Lung (tissue), 17 donors: ENCODE measurements at places on chromosomes 11 and 22. TPM values are rescaled to one million over a fixed set of nuclear protein-coding genes. Genes with fewer than 3 reads are reported as not detected.

- H3K4me1 ChIP-seq, result no peaks in the 10 kb centered on the region
- no peaks in the 10 kb centered on the region for H3K36me3 ChIP-seq
- DNase-seq, result no peak
- no peak overlapping the region for H3K4me3 ChIP-seq
- no peak overlapping the region for H3K27ac ChIP-seq
These were observed 829.6 kb downstream of the KCNA4 start for GRCh38 chr11:29187215-29187614.

The TCN1 gene
- 4.4 TPM for total RNA-seq

- H3K36me3 ChIP-seq, result no peaks in the 10 kb centered on the region
- H3K27me3 ChIP-seq, result no peaks in the 10 kb centered on the region
- H3K4me1 ChIP-seq, result no peaks in the 10 kb centered on the region
- no peak for DNase-seq
- no peak within 1 kb of the TSS for H3K4me3 ChIP-seq
These were observed at the start of gene TYR for GRCh38 chr11:89177691-89178231. TYR (plus strand) TSS chr11:89177875; CDS start chr11:89177954, 79 bp downstream.

GRCh38 chr22:20015971-20016733 lies 471 bp downstream of the ARVCF start:
- H3K27me3 ChIP-seq, result no peaks in the 10 kb centered on the region
- peaks cover 6% of the 10 kb centered on the region for H3K4me1 ChIP-seq
- H3K27ac ChIP-seq, result no peak overlapping the region
- H3K4me3 ChIP-seq, result peak overlapping the region; percentile 57
- no peaks in the 10 kb centered on the region for H3K36me3 ChIP-seq
- no peak for DNase-seq

- H3K4me1 ChIP-seq, result no peaks in the 10 kb centered on the region
- DNase-seq, result no peak
- H3K4me3 ChIP-seq, result no peak overlapping the region
These were observed 15.2 kb downstream of the SHISAL1 start for GRCh38 chr22:44297470-44298061.

GRCh38 chr11:75779960-75780359 lies 11.4 kb downstream of the DGAT2 start:
- H3K27me3 ChIP-seq, result peaks cover 4% of the 10 kb centered on the region
- no peak overlapping the region for H3K4me3 ChIP-seq
- no peak for DNase-seq
- H3K4me1 ChIP-seq, result no peaks in the 10 kb centered on the region
- H3K36me3 ChIP-seq, result no peaks in the 10 kb centered on the region
